NCI-H187 treated with DMSO at 0.1 percent for 48 hours (cell line): ENCODE measurements at places on chromosomes 1 and 21.

GRCh38 chr1:174777262-174777661 is 222.5 kb upstream of the CACYBP start:
- no peak for DNase-seq

DNA sequence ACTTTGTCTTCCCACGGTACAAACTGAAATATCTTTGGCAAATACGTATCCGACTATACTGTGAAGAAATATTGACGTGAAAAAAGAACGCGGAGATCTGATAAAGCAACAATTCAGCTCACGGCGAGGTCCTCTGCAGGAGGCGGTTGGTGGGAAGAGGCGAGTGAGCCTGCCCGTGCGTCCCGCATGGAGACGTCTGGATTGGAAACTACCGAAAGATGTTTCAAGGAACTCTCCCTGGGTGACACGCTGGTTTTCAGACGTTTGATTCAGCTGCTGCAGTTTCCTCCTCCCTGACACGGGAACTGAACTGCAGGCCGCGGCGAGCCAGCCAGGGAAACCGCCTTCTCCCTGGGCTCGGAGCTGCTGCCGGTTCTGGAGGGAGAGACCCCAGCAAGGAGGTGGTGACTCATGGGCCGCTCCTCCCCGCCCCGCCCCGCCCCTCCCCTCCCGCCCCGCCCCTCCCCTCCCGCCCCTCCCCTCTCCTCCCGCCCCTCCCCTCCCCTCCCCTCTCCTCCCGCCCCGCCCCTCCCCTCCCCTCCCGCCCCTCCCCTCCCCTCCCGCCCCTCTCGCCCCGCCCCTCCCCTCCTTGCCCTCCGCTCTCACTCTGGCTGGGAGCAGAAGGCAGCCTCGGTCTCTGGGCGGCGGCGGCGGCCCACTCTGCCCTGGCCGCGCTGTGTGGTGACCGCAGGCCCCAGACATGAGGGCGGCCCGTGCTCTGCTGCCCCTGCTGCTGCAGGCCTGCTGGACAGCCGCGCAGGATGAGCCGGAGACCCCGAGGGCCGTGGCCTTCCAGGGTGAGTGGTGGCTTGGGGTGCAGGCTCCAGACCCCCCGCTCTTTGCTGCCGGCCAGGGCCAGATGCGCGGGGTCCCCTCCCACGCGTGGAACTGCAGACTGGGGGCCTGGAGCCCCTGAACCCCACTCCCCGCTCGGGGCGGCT is at the start of gene COL6A1:
Gene COL6A1, plus strand, starts transcription at position 620 of the 941 bp plus-strand sequence. Its CDS starts 81 bp downstream, at position 701.
- DNase-seq: no peak

DNA sequence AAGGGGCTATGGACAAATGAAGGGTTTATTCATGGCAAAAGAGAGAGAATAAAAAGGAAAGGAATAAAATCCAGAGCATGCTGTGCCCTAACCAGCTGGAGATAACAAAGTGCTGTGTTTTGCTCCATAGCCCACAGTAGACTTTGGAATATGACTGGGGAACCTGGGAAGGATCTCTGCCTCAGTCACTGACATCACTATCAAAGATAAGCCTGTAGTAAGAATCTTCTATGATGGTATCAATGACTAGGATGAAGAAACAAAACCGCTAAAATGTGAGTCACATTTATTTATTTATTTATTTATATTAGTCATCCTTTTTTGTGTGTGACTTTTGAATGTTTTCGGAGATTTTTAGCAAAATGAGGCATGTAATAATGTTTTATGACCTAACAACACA is 56.3 kb downstream of the NVL start:
- DNase-seq: no peak

DNA sequence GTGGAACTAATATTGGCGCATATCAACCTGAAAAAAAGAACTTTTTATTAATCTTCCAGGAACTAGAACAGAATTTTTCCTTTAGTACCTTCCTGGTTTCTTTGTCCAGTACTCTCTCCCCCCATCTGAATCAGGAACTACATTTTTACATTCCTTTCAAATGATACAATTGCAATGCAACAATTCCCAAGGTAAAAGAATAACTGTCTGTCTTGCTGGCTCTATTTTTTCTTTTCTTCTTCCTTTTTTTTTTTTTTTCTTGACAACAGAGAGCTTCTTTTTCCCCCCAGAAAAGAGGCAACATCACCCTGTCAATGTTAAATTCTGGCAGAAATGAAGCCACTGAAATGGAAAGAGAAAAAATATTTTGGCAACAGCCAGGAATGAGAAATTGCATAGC is 4.5 kb upstream of the CD101 start:
- DNase-seq: no peak

GRCh38 chr1:54136269-54136896 is 16.4 kb downstream of the CDCP2 start:
- no peak for DNase-seq

GRCh38 chr1:77413541-77414335 is 131.9 kb downstream of the AK5 start:
- DNase-seq: no peak

- no peak for DNase-seq
Measured at GRCh38 chr1:206834711-206835110, 30.7 kb upstream of the IL20 start.

GRCh38 chr1:114756009-114756892 is 1.5 kb downstream of the CSDE1 start:
- DNase-seq: no peak

DNA sequence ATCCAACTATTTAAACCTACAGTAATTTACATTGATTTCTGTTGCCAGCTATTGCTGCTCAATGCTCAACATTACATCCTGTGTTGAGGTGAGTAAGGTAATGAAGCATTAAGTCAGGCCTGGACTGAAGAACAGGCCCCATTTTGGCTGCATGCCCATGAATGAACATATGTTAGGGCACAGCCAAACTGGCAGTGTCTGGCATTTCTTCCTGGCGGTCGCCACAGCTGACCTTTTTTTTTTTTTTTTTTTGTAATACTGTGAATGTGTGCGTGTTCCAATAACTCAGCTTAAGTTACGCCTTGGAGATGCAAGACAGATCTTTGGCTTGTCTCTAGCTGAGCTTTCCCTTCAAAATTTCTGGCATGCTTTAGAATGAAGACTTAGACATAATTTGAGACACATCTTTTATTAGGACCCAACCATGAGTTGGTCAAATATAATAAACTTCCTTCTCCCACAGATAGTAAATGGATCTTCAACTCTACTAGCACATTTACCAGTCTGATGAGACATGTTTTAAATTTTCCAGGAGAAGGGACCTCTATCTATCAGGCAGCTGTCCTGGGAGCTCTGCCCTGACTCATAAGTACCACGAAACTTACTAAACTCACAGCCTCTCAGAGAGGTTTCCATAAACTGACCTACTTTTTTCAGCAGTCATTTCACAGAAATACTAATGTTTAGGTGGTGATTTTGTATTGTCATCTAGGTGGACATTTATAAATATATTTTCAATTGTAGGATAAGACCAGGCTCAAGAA is 341.1 kb upstream of the RUNX1 start:
- DNase-seq: no peak

DNA sequence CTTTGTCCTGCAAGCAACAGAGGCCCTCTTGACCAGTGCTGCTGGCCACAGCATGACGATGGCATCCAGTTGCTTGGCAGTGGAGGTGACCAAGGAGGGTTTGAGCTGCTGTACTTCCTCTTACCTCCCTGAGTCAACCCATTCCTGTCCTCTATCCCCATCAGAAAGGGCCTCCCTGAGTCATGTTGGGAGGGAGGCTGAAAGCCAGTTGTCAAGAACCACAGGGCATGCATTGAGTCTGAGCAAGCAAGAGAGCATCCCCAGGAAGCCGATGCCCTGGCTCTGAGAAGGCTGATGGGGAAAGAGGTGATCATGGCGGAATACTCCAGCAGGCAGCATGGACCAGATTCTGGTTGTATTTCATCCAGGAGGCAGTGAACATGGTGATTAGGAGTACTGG is 69.6 kb downstream of the LACTBL1 start:
- DNase-seq: no peak

DNA sequence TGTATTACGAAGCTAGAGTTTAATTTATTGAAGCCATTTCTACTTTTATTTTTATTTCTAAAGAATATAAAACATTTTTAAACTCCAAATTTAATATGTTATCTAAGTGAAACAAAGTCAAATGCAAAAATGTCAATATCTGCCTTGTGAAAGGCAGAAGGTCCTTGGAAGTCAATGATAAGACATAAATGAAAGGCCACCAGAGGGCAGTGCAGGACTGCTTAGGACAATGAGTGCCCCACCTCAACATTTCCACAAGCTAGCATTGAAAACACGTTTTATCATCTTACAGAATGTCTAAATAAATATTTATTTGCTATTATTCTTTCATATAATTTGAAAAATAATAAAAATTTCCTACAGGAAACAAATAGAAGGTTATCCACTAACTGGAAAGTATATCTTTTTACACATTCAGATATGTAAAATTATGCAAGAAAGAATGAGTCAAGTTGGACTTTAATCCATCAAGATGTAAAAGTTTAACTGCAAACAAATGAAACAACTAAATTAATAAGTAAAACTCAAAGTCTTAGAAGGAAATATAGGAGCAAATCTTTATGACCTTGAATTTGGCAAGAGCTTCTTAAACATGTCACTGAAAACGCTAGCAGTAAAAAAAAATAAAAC is 140.1 kb upstream of the FMN2 start:
- no peak for DNase-seq

DNA sequence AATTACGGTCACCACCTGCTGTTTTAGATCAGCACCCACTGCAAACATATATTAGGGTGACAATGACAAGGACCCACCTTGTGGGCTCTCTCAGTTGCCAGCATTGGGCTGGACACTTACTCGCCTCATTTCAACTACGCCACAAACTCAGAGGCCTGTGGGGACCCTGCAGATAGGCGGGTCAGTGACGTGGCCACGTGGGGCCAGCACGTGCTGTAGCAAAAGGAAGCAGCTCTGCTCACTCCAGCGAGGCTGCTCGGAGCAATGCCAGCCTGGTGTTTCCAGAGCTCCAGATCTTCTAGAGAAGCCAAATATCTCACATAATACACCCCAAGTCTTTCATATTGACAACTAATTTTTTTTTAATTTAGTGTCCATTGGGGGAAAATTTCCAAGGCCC is 76.7 kb upstream of the TMEM51 start:
- no peak for DNase-seq

DNA sequence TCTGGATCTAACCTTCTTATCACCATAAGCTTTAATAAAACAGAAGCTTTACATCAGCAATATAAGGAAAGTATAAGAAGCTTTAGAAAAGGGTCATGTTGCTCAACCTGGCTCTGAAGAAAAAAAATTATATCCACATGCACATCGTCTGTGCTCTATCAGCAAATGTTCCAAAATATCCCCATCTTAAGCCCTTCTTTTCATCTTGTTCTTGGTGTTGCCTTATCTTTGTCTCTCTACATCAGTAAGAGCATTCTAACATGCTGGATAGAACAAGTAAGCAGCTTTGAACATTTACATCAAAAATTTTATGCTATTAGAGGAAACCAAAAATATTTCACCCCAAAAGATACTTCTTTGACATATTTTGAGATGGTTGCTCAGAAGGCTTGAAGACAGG is 157.8 kb upstream of the SNX7 start:
- no peak for DNase-seq

GRCh38 chr1:5379176-5379759 is 613.0 kb downstream of the NPHP4 start:
- no peak for DNase-seq

DNA sequence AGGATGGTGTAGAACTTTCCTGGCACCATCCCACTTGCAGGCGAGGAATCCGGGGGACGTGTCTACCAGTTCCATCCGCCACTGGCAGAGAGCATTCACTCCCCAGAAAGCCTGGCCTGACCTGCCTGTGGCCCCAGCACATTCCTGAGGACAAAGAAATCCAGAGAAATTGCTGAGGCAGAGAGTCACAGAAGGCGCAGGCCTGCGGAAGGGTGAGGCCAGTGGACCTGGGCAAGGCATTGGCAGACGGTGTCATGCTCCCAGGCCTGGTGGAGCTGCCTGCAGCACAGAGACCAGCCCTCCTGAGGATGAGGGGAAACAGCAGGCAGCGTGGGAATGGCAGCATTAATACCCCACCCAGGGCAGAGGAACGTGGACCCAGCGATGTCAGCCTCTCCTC is 81.2 kb upstream of the F3 start:
- DNase-seq: no peak

- no peak for DNase-seq
Measured at GRCh38 chr1:174206148-174206836, 47.0 kb downstream of the RABGAP1L start.
